ENCODE measurements at places on chromosomes 11 and 22. TPM values are rescaled to one million over a fixed set of nuclear protein-coding genes. Genes with fewer than 3 reads are reported as not detected.

Gene GLYAT
- not detected for total RNA-seq

Gene VWA5A
- total RNA-seq, result 7.7 TPM

Gene SLC25A18
- not detected for total RNA-seq

Gene OR4A16
- total RNA-seq, result not detected

Gene FZD4
- total RNA-seq, result 0.16 TPM

Gene TCP11L1
- total RNA-seq, result 8.9 TPM

Gene C2CD3
- total RNA-seq, result 42.8 TPM

Gene LINC01488
- not detected for total RNA-seq

Gene TTLL8
- total RNA-seq, result not detected

Gene IFITM10
- total RNA-seq, result 1.8 TPM

Gene TPST2
- total RNA-seq, result 15.4 TPM

Gene ELFN2
- total RNA-seq, result 0.41 TPM

Gene TSGA10IP
- total RNA-seq, result not detected

Gene NXPE1
- not detected for total RNA-seq

Gene CCDC15
- 5.3 TPM for total RNA-seq

Gene C22orf31
- total RNA-seq, result not detected

Gene APOA5
- total RNA-seq, result not detected

Gene OR9I1
- total RNA-seq, result not detected

Gene CRYAB
- not detected for total RNA-seq

Gene CATSPER1
- 0.80 TPM for total RNA-seq

Gene FAM181B
- not detected for total RNA-seq

Gene ZP1
- total RNA-seq, result not detected

Gene DMC1
- 10.8 TPM for total RNA-seq

Gene CNIH2
- total RNA-seq, result 4.5 TPM

Gene KCNK4
- total RNA-seq, result 0.46 TPM

Gene FXYD6
- not detected for total RNA-seq

Gene MUC2
- not detected for total RNA-seq

Gene ADM2
- total RNA-seq, result 7.0 TPM

Gene ZNF195
- 37.8 TPM for total RNA-seq

Gene FOLH1
- total RNA-seq, result not detected

Gene ATP6V1E1
- 77.5 TPM for total RNA-seq

Gene FGF3
- not detected for total RNA-seq

Gene CREB3L1
- 0.61 TPM for total RNA-seq

Gene MAPK12
- total RNA-seq, result 14.2 TPM

Gene MB
- total RNA-seq, result 0.47 TPM

Gene OR2AT4
- total RNA-seq, result not detected

Gene EML3
- total RNA-seq, result 141 TPM

Gene OR51B5
- total RNA-seq, result 0.34 TPM

Gene RNF214
- 13.3 TPM for total RNA-seq

Gene GRM5
- not detected for total RNA-seq

Gene CEND1
- total RNA-seq, result not detected

Gene OR8B2
- not detected for total RNA-seq

All from activated naive CD4-positive, alpha-beta T cell treated with anti-CD3 and anti-CD28 coated beads, Interleukin-2, amount 50 U/mL, for 72 hours (primary cell).